ENCODE measurements at places on chromosomes 4 and X.

- DNase-seq, result no peak
Observed at GRCh38 chr4:8649631-8650361, 57.2 kb downstream of the CPZ start.

- DNase-seq, result no peak
Observed at GRCh38 chrX:23784470-23785331, 1.7 kb downstream of the SAT1 start.

DNA sequence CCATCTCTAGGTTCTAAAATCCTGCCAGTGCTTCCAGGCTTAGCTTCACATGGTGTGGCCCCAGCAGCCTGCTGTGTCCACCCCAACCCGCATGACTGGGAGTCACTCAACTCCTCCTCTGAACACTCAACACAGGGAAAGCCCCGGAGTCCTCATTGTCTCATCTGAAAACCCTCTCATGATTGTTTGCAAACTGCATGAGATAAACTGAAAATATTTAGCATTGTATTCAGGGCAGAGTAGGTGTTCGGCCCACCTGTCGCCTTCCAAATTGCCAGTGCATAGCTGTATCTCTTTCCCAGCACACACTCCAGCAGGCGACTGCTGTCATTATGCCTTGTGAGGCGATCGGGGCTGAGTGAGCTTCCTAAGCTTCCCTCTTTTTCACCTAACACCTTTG, 76.7 kb upstream of the SORBS2 start:
- no peak for DNase-seq

DNA sequence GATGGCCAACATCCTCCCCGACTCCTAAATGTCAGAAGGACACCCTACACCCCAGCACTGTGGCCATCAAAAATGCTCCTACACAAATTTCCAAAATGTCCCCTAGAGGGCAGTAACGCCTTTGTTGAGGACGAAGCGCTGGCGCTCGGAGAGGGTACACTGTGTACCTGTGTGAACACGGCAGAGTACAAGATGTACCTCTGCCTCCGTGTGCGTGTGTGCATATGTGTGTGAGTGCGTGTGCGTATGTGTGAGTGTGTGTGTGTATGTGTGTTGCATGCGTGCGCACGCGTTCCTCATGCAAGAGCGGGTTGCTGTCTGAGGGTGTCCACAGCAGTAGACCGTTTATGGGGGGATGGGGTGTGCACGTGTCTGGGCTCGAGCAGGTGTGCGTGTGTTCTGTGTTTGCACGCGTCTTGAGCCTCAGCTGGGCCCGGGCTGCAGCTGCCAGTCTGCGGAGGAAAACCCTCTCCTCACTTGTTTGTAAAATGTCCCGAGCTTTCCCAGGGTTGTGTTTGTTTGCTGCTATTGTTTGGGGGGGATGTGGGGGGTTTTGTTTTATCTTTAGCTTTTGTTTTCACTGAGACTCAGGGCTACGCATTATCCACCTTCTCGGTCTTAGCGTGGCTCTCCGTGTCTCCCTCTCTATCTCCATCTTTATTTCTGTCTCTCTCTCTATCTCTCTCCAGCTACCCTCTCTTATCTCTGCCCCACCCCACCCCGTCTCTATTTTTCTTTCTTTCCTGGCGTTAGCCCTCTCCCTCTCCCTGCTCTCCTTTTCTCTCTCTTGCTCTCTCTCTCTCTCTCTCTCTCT, 10.4 kb upstream of the TSPYL2 start:
- DNase-seq, result peak; percentile 68

- DNase-seq, result peak; percentile 7
Observed at GRCh38 chr4:155403886-155404285, 27.1 kb upstream of the MAP9 start.

GRCh38 chrX:7294483-7294882, 146.5 kb upstream of the PUDP start:
- no peak for DNase-seq

DNA sequence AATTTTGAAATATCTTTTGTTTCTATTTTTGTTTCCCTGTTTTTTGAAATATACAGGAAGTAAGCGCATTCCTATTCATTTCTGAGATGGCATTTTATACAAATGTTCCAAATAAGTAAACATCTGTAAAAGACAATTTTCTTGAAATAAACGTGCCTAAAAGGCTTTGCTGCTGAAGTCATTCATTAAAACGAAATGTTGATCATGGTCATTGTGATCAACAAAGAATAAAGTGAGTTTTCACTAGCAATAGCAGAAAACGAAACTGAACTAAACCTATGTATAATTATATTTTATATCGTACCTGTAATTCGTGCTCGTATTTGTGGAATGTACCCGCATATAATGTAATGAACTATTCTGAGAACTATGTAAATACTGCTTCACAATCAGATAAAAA, 221.2 kb downstream of the MGST2 start:
- no peak for DNase-seq

DNA sequence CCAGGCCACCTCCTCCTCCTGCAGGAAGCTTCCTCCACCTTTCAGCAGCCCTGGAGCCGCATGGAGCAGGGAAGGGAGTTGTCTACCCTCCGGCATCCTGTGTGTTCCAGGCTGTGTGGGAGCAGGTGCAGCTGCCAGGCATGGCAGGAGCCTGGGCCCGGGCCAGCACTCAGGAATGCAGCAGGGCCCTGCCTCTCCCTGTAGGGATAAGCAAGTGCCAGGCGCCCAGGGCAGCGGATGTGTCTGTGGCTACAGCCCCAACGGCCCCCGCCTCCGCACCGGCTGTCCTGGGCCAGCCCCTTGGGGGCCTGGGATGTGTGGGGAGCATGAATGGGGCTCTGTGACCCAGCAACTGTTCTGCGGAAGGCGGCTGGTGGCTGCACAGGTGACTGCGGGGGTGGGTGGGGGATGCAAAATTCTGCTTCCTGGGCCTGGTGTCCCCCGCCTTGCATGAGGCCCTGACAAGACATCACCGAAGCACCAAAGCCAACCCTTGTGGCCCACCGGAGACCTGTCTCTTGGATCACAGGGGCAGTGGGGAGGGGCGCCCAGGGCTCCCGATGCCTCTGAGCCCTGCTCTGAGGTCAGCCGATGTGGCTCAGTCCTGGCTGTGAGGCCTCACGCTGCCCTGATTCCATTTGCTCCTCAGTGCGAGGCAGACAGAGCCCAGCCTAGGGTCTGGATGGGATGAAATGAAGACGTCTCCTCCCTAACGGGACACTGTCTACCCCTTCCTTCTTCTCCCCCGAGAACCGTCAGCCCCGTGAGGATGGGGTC, 1.4 kb upstream of the DOK7 start:
- no peak for DNase-seq

GRCh38 chr4:126582737-126583136, 1050.0 kb upstream of the INTU start:
- DNase-seq, result no peak

- no peak for DNase-seq
Observed at GRCh38 chr4:140372751-140373327, 607 bp upstream of the SCOC start.

DNA sequence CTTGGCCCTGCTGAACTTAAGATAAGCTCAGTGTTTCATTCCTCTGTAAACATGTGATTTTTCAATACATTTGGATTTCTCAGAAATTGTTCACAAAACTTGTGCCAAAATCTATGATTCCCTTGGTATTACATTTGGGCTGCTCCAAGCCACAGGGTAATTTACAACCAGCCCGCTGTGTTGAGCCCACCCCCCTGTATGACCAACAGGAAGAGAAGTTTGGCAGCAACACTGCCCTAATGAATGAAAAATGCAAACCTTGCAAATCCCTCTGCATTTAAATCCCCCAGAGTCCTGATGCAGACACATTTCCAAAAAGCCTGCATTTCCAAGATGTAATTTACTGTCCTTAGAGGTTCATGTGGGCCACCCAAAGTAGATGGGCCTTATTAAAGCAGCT, 34.1 kb upstream of the GAB1 start:
- DNase-seq, result no peak

- no peak for DNase-seq
Observed at GRCh38 chrX:155216940-155217440, 730 bp downstream of the VBP1 start.

- no peak for DNase-seq
Observed at GRCh38 chr4:27662426-27662825, 801.8 kb downstream of the STIM2 start.

DNA sequence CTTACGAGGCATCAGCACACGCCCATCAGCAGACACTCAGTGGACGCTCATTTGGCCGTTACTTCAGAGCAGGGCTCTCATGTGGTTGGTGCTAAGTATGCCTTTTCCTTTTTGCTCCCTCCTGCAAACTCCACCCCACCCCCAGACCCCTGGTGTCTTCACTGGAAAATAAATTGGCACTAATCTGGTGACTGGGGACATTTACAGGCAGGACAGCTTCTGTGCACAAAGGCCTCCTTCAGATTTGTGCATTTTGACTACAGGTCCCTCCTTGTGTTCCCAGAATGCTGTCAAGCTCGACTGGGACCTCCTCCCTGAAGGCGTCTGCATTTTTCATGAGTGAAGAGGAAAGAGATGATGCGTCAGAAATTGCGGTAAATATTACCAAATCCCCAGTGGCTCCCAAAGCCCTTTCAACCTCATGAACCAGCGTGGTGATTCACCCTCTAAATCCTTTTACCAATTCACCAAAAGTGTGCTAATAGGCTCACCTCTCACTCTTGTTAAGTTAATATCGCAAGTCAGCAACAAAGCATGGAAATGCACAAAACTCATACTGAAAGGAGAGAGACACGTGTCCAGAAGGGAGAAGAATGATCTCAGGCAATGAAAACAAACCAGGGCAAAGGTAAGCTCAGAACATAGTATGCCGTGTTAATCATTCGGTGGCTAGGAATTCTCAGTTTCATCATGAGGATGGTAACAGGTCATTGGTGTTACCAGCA, 119.0 kb downstream of the NKX6-1 start:
- DNase-seq, result no peak

- DNase-seq, result no peak
Observed at GRCh38 chr4:108398836-108399235, 221.5 kb upstream of the RPL34 start.

DNA sequence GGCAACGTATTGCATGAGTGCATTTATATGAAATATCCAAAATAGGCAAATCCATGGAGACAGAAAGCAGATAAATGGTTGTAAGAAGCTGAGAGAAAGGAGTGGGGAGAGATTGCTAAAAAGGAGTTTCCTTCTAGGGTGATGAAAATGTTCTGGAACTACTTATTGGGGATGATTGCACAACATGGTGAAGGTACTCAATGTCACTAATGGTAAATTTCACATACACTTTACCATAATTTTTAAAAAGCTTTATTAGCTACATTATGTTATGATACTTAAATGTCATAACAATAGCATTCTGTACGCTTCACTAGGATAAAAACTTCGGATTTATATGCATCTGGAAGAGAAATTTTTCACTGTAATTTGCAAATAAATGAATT, 56.7 kb upstream of the WDR19 start:
- no peak for DNase-seq

DNA sequence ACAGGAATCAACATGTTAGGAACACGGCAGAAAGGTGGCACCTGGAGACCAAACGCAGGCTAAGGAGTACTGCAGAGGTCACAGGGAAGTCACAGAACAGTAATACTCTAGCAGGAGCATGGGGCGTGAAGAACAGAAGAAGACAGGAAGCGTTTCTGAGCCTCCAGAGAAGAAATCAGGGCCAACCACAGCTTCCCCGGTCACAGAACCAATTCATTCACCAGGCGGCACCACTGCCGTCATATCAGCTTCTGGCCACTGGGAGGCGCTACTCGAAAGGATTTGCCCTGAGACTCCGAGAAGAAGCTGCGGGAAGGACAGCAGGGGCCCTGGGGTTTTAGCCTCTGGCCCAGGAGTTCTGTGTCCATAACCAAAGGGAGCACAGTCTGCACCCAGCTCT, 78.0 kb upstream of the DRD5 start:
- peak; percentile 64 for DNase-seq

DNA sequence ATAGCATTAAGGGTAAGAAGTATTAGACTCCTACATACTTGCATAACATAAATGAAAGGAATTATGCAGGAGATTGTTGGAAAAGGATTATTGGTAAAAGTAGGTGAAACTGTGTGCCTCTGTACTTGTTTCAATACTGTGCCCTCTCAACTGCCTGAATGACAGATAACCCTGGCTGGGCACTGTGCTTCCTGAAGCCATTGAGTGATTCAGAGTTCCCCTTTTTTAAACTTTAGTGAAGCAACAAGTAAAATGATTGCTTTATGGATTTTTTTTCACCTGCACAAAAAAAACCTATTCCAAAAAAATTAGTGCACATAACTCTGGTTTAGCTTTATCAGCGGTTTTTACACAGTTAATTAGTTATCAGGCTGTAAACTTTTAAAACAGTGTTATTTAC, 204.8 kb downstream of the TRAM1L1 start:
- no peak for DNase-seq

DNA sequence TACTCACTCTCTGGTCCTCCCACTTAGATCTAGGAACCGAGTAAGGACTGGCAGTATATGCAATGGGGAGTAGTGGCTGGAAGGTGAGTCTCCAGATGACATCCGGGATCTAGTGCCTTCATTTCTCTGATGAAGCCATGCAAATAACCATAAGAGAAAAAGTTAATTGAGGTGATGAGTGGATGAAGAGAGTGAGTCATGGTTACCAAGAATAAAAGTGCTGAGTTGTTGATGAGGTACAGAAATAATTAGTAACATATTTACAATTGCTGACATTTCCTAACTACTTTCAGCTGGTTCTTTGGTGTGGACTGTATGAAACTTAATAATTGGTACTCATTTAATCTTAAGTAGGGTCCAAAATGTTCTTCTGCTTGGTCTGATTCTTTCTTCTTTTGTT, 146.7 kb upstream of the PITX2 start:
- DNase-seq, result no peak

- no peak for DNase-seq
Observed at GRCh38 chr4:131309628-131310027, 1839.5 kb upstream of the PCDH10 start.

DNA sequence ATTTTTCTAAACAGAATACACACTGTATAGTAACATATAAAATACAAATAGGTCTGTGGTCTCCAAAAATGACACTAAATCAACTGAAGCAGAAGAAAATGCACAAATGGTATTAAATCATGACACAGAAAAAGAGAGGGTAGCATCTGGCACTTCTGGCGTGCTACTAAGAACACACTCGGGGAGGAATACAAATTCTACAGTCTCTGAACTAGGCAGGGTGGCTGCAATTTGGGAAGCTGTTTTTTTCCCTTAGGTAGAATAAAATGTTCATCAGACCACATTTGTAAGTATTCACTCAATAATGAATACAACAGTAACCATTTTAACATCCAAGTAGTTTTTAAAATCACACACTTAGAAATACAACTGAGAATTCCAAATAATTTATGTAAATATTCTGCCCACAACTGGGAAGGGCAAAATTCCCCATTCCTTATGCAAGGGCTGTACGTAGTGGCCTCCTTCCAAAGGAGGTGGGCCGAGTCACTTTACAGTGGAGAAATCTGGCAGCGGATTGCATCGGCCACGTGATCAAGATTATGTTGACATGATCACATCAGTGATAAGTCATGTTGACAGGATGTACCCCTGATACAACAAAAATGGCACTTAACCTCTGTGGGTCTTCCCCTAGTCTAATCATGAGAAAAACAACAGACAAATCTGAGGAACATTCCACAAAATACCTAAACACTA, 101.1 kb downstream of the TSPAN5 start:
- DNase-seq, result no peak

DNA sequence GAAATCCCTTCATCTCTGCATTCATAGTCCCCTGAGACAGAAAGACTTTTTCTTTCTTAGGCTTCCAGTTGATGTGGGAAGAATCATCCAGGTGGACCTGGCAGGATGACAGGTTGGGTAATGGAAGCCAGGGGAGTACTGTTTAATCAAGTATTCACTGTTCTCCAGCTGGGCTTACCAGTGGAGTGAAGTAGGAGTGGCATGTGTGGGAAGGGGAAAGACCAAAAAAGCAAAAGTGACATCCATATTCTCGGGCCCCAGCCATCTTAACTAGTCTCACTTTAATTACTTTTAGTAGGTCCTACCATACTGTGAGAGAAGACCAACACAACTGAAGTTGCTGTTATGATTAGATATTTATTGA, 18.5 kb downstream of the VSIG4 start:
- DNase-seq, result no peak

Measured in NCI-H774 (cell line).